ENCODE measurements at places on chromosomes 12 and 14.

- no peak for DNase-seq
Measured at GRCh38 chr12:47954058-47954457, 9.3 kb upstream of the TMEM106C start.

DNA sequence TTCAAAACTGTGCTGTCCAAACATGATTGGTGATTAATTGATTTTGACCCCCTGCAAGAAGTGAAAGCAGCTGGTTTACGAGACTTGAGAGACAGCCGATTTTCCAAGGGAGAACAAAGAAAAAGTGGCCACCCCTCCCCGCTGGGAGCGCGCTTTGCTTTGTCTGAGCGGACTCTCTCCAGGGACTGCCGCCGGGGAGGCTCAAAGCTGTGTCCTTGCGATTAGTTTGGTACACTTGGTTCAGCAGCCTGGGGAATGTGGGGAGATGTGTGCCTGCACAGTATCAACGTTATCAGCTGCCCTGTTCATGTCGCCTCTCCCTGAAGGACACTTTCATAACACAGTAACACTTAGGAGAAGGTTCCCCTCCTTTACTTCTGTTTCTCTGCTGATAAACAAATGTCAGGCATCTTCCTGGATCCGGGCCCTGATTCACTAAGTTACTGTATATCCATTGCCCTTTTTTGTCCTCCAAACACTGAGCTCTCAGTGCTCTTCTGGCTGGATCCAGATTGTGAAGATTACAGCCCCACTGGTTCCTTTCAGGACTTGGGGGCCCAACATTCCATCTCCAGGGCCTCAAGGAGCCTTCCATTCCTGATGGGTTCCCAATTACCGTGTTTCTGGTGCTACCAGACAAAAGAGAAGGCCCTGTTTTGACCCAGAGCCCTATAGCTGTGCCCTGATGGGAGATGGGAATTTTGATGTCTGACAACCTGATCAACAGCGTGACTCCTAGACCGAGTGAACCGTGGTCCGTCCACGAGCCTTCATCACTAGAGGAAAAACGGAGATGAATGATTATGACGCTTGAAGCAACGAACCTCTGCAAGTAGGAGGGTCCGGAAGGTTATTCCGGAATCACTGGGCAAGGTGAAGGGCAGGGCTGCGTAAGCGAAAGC, 31.7 kb upstream of the TUBA1C start:
- peak; percentile 89 for DNase-seq

- no peak for DNase-seq
Measured at GRCh38 chr14:65940056-65940735, 527.7 kb downstream of the FUT8 start.

- DNase-seq = no peak
Measured at GRCh38 chr14:88546621-88547385, 8.0 kb downstream of the PTPN21 start.

DNA sequence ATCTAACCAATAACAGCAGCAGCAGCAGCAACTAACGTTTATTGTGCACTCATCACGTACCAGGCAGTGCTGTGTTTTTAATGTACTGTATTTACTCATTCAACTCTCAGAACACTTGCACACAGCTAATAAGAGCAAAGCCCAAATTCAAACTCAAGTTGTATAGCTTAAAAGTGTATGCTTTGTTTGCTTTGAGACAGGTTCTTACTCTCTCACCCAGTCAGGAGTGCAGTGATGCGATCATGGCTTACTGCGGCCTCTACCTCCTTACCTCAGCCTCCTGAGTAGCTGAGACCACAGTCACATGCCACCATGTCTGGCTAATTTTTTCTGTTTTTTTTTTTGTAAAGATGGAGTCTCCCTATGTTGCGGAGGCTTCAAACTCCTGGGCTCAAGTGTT, 105.4 kb downstream of the PAPLN start:
- DNase-seq = no peak

GRCh38 chr14:104439625-104440024, 139.9 kb upstream of the C14orf180 start:
- no peak for DNase-seq

DNA sequence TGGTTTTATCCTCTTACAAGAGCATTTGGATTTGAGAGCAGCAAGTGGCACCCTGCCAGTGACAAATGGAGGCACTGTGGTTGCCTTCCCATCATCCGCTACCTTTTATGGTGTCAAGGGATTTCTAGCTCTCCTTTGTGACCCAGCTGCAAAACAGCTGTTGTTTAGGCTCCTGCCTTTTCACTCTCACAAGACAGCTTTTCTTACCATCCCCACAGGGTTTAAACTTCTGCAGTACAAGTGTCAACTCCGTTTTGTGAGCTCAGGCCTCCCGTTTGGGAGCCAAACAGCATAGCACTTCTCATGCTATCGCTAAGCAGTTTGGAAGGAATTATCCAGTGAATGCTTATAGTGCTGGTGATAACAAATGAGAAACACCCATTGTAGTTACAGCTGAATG, 331.4 kb downstream of the TMTC2 start:
- DNase-seq = no peak

GRCh38 chr14:81449114-81449513, 49.0 kb upstream of the STON2 start:
- DNase-seq = peak; percentile 41

- DNase-seq = no peak
Measured at GRCh38 chr12:1720494-1720893, 29.6 kb downstream of the ADIPOR2 start.

DNA sequence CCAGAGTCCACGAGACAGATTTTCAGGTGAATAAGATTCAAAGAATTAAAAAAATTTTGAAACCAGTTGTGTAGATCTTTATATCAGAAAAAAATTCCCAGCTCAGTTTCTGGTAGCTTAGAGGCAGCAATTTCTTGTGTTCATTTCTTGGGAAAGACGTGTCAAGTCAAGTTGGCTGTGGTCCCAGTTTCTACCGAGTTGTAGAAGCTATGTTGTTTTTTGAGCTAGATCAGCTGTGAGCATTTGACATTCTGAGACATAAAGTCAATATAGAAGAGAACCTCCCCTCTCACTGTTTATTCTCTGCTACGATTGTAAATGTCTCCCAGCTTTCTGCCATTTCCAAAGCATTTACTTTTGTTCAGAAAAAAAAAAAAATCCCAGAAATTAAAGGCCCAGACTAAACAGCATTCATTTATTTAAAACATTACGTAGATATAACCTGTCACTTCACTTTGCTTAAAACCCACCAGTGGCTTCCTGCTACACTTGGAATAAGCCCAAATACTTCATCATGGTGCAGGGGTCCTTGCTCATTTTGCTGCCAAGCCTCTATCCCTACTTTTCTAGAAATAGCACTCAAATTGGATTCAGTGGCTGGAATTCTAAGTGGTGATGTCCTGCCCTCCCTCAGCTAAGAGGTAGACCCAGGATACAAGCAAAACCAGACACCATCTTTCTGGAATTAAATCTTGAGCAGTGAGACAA, 20.6 kb upstream of the PYGL start:
- peak; percentile 47 for DNase-seq

GRCh38 chr12:3563966-3564365, 73.0 kb downstream of the PRMT8 start:
- DNase-seq = no peak

DNA sequence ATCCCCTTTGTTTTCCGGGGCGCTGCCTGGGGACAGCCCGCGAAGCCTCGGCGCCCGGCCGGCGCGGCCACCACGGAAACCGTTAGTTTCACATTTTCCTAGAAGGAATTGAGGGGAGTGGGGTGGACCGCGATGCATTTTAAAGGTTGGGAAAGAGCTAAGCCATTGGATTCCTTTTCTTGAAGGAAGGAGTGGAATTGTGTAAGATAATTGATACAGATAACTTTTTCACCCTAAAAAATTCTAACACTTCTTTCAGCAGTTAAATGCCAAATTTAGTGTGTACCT, 137.1 kb downstream of the MON2 start:
- peak; percentile 42 for DNase-seq

DNA sequence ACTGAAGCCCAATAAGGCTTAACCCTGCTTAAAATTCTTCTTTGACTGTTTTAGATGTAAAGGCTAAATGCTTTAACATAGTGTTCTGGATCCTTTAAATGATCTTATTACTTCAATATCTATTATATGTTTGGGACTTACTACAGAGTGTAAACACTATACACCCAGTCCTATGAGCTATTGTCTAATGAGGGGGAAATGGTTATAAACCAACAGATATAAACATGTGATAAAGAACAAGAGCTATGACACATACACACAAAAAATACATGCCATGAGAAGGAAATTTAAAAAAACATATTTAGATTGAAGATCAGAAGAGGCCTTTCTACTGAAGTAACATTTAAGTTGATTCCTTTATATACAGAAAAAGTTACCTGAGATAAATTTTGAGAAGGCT, 505.1 kb downstream of the FOXG1 start:
- DNase-seq = no peak

- DNase-seq = no peak
Measured at GRCh38 chr12:105069936-105070702, 14.1 kb downstream of the ALDH1L2 start.

DNA sequence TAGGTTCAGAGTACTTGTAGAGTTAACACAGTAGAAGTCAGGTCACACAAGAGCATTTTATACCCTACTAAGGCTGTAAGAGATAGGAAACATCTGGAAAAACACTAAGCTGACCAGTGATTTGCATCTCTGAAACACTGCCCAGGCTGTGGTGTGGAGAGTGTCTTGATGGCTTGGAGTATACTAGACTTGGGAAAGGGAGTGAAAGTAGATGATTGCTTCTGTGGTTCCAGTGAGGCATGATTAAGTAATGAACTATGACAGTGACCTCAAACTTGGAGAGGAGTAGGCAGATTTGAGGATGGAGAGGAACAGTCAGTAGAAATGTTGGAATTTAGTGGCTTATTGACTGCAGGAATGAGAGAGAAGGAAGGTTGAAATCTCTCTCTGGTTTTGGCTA, 201.2 kb downstream of the FLRT2 start:
- no peak for DNase-seq

DNA sequence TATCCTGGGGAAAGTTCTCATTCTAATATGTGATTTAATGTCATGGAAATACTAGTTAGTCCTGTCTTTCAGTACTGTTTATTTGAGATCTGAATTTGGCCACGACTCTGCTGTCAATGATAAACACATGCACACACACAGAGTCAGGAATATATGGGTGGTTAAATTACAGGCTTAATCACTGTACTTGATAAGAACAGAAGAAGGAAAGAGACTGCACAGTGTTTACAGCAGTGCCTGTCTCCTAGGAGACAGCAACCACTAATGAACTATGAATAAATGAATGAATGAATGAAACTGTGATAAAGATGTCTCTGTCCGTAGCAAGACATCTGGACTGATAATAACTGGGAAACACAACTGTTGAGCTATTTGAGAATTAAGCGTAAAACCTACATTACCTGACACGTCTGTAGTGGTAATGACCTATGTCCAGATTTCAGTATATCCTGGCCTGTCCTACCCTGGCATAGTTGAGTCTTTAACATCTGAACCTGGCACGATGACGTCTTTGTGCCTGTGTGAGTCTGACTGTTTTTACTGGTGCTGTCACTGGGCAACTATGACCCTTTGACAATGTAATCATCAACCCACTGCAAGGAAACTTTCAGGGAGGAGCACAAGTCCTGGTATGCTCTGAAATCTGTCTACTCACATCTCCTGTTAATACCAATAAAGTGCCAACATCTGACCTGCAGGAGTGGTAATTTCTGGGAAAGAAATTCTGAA, 524.6 kb downstream of the TMEM132D start:
- no peak for DNase-seq

DNA sequence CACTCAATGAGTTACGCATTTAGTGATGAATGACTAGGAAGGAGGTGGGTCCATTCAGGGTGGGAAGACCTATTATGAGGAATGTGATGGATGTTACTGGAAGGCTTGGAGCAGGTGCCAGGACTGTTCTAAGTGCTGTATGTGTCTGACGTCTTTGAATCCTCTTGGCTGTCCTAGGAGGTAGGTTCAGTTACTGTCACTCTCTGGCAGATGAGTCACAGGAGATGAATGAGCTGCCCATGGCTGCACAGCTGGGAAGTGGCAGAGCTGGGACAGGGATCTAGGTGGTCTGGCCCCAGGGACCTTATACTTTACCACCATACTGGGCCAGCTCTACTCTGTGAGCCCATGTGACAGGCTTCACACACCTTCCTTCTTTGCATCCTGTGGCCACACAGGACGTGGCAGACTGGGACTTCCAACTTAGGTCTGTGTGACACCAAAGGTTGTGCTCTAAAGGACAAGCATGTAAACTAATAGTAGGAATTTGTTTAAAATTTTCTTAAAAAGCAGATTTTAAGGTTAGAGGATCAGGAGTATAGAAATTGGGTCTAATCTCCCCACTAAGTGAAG, 24.0 kb downstream of the TCTN1 start:
- DNase-seq = no peak

DNA sequence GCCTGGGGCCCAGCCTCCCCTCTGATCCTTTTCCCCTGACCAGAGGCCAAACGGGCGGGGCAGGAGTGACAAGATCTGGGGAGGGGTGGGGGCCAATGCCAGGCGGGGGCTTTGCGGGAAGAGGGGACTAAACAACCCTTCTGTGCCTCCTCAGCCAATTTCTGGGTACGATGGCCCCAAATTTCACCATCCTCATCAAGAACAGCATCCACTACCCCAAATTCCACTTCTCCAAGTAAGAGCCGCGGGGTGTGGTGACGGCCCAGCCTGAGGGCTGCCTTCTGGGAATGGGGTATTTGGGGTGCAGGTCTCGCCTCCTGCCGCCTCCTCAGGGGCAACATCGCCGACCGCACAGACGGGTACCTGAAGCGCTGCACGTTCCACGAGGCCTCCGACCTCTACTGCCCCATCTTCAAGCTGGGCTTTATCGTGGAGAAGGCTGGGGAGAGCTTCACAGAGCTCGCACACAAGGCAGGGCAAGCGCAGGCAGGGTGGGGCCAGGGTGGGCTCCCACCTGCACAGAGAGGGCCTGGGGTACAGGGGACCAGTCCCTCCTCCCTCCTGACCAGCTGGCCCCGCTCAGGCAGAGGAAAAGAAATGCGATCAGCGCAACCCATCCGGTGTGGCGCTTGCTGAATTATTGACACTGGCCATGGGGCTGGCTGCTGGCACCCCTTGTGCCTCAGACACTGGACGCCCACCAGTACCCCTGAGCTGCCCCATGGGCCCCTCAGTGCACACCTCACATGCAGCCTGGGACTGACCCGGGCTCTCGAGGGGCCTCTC, 1.7 kb downstream of the P2RX2 start:
- DNase-seq = no peak

- no peak for DNase-seq
Measured at GRCh38 chr12:116693286-116694227, 44.3 kb downstream of the SPRING1 start.

GRCh38 chr12:100234591-100235304, 32.1 kb downstream of the DEPDC4 start:
- peak; percentile 72 for DNase-seq

DNA sequence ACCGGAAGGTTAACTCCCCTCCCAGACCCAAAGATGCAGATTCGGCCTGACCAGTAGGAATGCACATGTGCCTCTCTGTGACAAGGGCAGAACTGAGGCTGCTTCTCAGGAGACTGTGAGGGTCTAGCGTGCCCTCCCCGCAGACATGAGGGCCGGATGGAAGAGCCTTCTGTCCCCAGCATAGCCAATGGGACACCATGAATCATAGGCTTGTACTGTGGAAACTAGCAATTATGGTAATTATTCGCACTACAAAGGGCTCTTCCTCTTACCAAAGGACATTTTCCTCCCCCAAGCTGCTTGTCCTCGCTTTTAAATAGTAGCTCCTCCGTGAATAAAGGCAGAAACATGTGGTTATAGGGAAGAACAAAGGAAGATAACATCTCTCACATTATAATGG, 6.2 kb downstream of the COA8 start:
- peak; percentile 50 for DNase-seq
